Endodermal cell (in vitro differentiated cells): ENCODE measurements at places on chromosomes 2 and 18.

GRCh38 chr2:164890544-164890943, 48.9 kb upstream of the COBLL1 start:
- no peak for DNase-seq

- DNase-seq: no peak
Measured at GRCh38 chr2:143696651-143697050, 567.4 kb downstream of the ARHGAP15 start.

DNA sequence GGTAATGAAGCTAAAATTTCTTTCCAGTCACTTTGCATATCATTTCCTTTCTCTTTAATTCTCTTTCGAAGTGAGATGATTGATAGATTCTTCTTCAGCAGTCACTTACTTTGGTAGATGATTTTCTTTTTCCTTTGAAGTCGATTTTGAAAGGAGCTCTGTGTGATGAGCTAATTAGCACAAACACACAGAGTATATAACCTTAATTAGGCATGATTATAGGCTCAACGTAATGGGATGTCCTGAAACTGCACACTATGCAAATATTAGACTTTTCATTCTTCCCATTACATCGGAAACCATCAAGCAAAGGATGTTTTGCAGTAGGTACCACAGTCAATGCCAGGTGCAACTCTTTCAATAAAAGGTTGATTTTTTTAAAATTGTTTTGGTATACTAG, 6.4 kb upstream of the CTLA4 start:
- no peak for DNase-seq

DNA sequence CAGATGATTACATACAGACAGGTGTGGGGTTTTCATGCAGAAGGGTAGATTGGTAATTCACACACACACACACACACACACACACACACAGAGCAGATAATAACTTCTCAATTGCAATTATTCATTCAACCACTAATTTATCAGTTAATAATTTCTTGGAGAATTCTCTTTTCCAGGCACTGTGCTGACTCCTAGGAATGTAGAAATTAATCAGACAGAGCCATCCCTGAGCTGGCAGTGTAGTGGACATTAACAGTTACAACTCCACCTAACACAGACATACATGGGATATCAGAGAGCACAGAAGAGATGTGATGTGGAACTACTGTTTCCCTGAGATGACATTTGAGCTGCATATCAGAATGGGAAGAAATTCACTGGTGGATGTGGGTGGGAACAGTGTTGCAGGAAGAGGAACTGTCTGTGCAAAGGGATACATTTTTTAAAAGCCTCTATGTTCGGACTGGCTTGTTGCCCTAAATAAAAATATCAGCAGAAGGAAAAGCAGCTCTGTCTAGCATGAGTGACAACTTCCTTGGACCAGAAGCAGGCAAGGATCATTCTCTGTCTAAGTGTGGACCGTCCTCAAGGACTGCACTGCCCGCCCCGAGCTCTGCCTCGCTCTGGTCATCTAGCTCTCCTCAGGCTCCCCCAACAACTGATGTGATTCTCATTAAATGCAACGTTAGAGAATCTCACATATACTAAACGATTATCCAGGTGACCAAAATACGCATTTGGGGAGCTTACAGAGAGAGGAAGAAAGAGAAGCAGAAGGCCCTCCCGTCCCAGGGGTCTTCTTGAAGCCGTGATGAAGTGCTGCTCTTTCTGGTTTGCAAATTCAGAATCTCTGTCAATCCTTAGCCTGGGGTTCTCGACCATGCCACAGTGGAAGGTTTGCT, 173.4 kb upstream of the TRIB2 start:
- no peak for DNase-seq

DNA sequence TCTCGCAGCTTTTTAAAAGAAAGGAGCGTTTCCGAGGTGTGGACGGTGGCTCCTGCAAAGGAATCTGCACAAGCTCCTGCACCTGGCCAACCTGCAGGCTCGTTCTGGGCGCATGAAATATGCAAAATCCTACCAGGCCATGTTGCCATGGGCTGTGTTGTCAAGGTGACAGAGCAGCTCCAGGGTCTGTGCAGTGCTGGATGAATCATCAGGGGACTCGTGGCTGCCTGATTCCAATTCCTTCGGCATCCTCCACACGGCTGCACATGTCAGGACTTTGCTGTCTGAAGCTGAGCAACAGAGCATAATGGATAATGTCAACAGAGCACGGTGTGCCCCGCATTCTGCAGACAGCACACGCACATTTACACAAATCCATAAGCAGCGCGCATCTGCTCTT, 120.5 kb downstream of the EIPR1 start:
- no peak for DNase-seq

DNA sequence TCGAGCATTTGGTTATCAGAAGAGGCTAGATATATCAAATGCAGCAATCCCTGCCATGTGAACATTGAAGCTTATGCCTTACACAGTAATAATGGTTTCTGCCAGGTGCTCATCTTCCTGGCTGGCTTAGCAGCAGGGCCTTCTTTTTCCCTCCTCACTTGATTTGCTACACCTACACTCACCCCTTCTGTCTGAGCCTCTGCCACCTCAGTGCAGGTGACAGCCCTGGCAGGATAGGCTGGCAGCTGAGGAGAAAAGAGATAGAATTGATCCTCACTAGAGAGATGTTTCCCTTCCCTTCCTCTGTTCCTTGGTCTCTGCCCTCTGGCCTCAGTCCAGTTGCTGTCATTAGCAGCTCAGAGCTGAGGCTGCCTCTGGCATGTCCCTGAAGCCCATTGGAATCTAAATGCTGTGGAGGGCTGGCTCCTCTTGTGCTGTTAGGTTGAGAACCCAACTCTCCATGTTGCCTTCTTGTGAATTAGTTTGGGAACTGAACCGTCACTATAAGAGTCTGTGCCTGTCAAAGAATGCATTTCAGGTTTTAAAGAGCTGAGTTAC, 18.2 kb downstream of the MPHOSPH10 start:
- DNase-seq: no peak

DNA sequence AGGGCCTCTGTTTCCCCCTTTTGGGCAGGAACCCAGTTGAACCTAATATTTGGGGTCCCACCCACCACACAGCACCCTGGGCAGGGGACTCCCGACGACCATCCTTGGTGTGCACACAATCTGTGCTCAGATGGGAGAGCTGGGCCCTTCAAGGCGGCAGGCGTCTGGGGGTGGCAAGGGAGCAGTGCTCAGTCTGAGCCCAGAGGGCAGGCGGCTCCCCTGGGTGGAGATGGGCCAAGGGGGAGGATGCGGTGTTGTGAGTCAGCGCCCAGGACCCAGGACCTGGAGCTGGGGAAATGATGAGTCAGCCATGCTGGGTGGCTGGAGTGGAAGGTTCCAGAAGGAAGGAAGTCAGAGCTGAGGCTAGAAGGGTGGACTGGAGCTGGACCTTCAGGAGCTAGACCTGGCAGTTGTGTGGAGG, 3.8 kb downstream of the PROM2 start:
- DNase-seq: no peak

- no peak for DNase-seq
Measured at GRCh38 chr2:26212011-26212410, 32.4 kb downstream of the HADHA start.

GRCh38 chr2:54058449-54058848, 57.0 kb upstream of the ACYP2 start:
- DNase-seq: no peak

DNA sequence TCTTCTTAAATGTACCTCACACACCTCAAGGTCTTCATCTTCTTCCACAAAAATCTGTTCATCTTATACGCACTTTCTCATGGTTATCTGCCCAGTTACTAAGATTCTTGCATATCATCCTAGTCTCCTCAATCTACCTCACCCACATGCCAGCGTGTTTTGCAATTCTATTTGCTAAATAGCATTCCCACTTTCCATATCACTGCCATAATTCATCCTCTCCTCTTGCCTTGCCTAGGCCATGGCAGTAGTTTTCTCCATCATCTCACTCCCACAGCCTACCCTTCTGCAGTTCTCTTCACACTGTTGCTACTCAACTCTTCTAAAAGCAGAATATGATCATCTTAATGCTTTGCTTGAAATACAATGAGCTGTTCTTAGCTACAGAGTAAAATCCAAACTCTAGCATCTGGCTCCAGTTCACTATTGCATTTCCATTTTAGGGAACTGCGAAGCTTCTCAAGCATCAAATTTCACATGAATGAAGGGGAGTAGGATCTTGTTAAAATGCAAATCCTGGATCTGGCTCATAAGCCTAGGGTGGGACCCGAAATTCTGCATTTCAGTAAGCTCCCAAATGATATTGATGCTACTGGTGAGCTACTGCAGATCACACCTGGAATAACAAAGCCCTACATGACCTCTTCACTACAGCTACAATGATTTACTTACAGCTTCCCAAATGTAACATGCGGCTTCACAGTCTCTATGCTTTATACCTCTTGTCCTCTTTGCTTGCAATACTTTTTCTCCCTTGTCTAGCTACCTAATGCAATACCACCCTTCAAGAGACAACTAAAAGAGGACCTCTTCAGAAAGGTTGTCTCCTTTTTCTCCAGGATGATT, 293.9 kb downstream of the SATB2 start:
- no peak for DNase-seq

DNA sequence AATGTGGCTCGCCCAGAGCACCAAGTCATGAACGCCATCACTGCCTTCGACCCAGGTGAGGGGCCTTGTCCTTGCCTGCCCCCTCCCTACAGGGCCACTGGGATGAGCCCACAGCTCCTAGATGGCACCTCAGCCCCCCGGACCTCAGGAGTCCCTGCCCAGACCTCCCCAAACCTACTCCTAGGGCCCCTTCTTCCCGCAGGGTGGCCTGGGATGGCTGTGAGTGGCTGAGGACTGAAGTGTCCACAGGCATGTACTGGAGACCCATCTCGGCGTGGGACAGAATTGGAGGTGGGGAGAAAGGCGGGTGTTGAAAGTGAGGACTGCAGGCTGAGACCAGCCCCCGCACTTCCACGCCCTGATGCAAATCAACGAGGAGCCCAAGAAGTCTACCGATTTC, 2.8 kb upstream of the TUBB6 start:
- DNase-seq: no peak

DNA sequence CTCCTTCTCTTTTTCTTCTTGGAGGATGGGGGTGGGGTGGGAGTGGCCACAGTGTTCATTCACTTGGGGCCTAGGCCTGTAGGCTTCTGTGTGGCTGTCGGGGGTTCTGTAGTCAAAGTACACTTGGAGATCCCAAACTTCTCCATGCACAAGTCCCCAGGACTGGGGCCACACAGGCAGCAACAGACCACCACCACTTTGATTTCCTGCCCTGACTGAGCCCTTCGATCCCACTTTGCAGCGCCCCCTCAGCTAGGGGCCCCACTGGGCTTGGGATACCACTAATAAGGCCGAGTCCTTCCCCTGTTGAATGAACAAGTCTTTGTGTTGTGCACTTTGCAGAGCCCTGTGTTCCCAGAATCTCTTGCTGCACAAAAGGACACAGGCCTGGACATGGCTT, 5.5 kb upstream of the TEX51 start:
- DNase-seq: peak; percentile 13

- no peak for DNase-seq
Measured at GRCh38 chr2:240252872-240253511, 112.5 kb upstream of the OTOS start.
